Stimulated activated CD8-positive, alpha-beta memory T cell treated with anti-CD3 and anti-CD28 coated beads, Interleukin-7, amount 100 ng/mL, for 4 hours (primary cell): ENCODE measurements at places on chromosomes 4 and X.

- DNase-seq: no peak
Observed at GRCh38 chrX:39165185-39165584, 363.9 kb downstream of the MID1IP1 start.

GRCh38 chr4:13933191-13933590 lies 305.7 kb upstream of the BOD1L1 start:
- no peak for DNase-seq

DNA sequence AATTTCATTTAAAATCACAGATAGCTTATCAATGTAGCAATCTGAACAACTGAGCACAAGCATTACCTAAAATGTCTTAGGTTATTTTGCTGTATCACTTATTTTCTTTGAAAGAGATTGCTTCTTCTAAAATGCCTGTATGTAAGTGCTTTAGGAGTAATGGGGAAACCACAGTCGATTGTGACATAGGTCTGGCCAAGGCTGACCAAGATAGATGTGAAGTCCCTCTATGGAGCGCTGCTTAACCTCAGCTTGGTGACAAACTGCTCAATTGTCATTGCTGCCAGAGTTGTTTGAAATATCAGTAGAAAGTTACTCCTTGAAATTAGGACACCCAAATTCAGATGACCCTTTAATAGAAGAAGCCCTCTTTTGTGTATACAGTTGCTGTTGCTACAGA lies 401.9 kb upstream of the NDST4 start:
- no peak for DNase-seq

DNA sequence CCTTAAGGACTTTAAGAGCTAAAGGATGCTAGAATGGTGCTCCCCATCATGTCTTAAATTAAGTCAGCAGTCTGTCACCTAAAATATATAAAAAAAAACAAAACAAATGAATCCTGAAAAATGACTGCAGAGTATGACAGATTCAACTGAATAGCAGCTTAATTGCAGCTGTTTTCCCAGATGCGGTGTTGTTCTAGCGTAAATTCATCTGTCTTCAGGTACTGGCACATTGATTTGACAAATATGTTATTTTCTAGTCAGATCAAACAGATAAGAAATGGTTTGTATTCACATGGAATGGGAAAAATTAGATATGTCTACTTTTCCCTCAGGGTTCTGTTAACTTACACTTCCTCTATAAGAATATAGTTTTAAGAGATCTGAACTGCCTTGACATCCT lies 211.7 kb downstream of the NAF1 start:
- DNase-seq: no peak

GRCh38 chr4:186010821-186011220 lies 58.1 kb upstream of the TLR3 start:
- DNase-seq: no peak

DNA sequence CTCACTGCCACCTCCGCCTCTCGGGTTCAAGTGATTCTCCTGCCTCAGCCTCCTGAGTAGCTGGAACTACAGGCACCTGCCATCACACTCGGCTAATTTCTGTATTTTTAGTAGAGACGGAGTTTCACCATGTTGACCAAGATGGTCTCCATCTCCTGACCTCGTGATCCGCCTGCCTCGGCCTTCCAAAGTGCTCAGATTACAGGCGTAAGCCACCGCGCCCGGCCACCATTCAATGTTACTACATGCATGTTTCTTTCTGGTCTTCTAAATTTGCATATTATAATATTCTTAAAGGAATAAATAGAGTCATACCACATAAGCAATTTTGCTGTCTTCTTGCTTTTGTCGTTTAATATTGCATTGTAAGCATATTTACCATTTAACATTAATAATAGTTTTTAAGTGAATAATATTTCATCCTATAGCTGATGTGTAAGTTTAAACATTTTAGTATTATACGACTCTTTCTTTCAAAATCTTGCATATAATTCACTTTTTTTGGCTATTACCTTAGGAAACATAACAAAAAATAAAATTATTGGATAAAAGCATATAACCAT lies 1270.4 kb downstream of the ADGRL3 start:
- DNase-seq: no peak

- DNase-seq: no peak
Observed at GRCh38 chr4:2818351-2818939, 25.2 kb upstream of the ADD1 start.

GRCh38 chr4:134126955-134127354 lies 74.6 kb downstream of the PABPC4L start:
- no peak for DNase-seq

GRCh38 chrX:45954026-45954425 lies 591.2 kb downstream of the ZNF674 start:
- no peak for DNase-seq

GRCh38 chr4:37684154-37684553 lies 2.0 kb downstream of the RELL1 start:
- DNase-seq: no peak

GRCh38 chrX:150533863-150534262 lies 34.6 kb upstream of the MTM1 start:
- DNase-seq: no peak

- DNase-seq: no peak
Observed at GRCh38 chrX:19616016-19616415, 100.7 kb upstream of the MAP3K15 start.

GRCh38 chr4:149823769-149824221 lies 8.2 kb upstream of the IQCM start:
- DNase-seq: no peak

- DNase-seq: no peak
Observed at GRCh38 chrX:20352504-20352903, 85.8 kb upstream of the RPS6KA3 start.

DNA sequence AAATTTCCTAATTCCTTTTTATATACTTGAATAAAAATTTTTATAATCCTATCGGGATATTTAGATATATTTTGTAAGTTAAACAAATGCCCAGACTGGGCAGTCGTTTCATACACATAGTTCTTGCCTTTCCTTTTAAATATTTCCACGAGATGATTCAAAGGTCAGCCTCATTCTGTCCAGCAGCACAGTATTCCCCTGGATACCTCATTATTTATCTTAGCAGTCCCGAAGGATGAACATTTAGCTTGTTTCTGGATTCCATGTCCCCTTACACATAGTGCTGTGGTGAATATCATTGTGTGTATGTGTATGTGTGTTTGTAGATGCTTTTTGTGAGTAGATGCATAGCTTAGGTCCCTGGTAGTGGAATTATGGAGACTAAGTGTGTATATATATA lies 38.3 kb downstream of the RAPGEF2 start:
- DNase-seq: no peak

- DNase-seq: no peak
Observed at GRCh38 chr4:76384052-76384451, 36.9 kb downstream of the CCDC158 start.

GRCh38 chr4:147571036-147571770 lies 46.0 kb upstream of the TMEM184C start:
- DNase-seq: no peak

- no peak for DNase-seq
Observed at GRCh38 chr4:35760807-35761206, 483.5 kb downstream of the ARAP2 start.

- no peak for DNase-seq
Observed at GRCh38 chr4:162957521-162958143, 209.1 kb downstream of the NAF1 start.

GRCh38 chr4:80507507-80507906 lies 172.0 kb downstream of the CFAP299 start:
- no peak for DNase-seq

- no peak for DNase-seq
Observed at GRCh38 chr4:35500812-35501211, 743.5 kb downstream of the ARAP2 start.

GRCh38 chr4:187840814-187841213 lies 154.8 kb upstream of the ZFP42 start:
- DNase-seq: no peak

- no peak for DNase-seq
Observed at GRCh38 chr4:41550308-41550707, 12.4 kb downstream of the LIMCH1 start.

DNA sequence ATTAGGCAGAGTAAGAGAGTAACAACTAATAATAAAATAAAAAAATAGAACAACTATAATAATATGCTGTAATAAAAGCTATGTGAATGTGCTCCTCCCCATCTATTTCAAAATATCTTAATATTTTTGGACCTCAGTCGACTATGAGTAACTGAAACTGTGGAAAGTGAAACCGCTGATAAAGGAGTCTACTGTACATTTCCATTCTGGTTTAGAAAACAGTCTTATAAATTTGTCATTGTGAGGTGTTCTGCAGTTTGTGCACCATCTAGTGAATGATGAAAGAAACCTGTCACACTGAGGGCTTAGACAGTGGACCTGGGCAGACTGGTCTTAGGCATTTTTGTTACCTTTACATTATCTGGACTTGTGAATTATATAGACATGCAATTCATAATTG lies 42.0 kb downstream of the TMEM150C start:
- no peak for DNase-seq

GRCh38 chr4:4406455-4407298 lies 19.8 kb downstream of the NSG1 start:
- DNase-seq: no peak

DNA sequence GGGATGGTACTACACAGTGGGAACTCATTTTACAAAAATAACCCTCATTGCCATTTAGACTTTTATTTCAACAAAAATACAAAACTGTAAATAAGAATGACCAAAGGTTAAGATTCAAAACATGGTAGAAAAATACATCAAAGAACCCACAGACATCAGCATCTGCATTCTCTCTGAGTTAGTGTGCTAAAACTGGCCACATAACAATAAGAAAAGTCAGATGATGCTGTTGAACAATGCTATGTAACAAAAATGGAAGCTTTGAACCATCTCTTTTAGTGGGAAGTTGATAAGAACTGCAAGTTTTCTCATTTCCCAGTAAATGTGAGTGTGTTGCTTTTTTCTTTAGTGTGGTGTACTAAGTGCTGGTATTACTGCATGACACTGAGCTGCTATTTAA lies 888.4 kb upstream of the EPHA5 start:
- DNase-seq: no peak

DNA sequence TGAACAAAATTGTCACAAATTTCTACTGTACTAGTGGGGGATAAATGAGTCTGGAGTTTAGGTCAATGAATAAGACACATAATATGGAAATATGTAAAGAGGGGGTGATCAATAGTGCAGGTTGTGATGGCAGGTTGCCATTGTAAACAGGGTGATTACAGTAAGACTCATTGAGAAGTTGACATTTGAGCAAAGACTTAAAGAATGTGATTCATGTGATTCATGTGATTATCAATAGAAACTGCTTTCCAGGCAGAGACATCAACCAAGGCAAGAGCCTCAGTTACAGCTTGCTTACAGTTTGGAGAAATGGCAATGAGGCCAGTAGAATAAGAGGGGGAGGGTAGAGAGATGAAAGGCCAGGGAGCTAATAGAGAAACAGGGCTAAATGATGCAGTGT lies 45.8 kb upstream of the GIMD1 start:
- no peak for DNase-seq

- no peak for DNase-seq
Observed at GRCh38 chrX:2766906-2767305, 15.1 kb downstream of the XG start.

DNA sequence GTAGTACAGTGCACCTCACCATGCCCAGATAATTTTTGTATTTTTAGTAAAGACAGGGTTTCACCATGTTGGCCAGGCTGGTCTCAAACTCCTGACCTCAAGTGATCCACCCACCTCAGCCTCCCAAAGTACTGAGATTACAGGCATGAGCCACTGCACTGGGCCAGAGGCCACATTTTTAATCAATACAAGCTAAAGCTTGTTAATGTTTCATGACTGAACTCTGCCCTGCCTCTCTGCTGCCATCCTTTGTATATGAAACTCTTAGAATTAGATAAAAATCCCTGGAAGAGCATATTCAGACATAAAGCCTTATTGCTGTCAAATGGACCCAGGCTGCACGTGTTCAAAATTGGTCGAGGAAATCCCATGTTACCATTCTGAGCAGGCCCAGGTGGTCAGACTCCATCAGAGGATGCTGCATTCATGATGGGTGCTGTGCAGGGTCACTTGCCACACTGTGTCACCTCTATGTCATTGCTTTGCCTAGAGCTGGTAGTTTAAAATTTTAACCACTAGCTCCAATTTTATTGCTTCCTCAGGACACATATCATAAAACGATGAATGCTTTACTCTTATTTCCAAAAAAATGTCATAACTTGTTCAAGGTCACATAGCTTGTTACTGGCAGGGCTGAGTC lies 45.2 kb downstream of the LNX1 start:
- DNase-seq: no peak

- no peak for DNase-seq
Observed at GRCh38 chr4:150867148-150867547, 147.9 kb downstream of the LRBA start.
